A673 (cell line): ENCODE measurements at places on chromosomes 2 and 18.

- DNase-seq: no peak
Observed at GRCh38 chr2:54958717-54959371, 91.4 kb downstream of the RTN4 start.

DNA sequence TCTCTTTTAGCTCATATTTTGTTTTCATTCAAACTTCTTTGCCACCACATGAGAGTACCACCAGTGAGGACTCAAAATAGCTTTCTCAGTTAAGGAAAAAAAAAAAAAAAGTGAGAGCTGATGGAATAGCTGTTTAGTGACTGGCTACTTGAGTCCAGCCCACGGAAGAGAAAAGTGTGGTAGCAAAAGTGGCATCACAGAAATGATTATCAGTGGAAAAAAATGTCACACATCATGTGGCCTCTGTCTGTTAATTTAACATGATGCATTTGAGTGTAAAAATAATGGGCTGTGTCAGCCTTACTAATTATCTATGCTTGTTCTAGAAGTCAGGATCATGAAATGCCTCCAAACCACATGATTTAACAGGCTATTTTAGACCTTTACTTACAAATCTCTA lies 132.5 kb downstream of the UBE2E3 start:
- DNase-seq: no peak

GRCh38 chr2:236417150-236417549 lies 152.5 kb upstream of the ACKR3 start:
- DNase-seq: no peak

DNA sequence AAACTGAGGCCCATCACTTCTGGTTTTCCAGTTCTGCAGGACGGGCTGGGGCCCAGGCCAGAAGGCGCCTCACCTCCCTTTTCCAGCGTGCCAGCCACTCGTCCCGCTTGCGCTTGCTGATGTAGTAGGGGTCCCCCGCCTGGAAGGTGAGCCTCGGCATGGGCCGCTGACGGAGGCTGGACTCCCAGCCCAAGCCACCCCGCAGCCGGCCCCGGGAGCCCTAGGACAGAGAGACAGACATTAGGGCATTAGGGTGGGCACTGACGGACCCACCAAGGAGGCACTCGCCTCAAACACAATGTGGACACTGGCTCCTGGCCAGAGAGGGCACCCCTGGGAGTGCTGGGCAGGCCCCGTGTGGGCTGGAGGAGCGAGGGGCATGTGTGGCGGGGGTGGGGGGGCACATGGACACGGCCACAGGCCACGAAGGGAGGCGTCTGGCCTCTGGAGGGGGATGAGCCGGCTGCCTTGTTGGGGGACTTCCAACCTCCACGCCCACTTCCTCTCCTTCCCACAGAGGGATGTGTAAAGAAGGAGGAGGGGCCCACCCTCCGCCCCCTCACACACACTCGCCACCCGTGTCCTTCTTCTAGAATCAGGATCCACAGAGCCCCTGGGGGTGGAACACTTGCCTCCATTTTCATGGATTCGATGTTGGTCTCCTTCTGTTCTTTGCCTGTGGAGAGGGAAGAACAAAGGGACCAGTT lies 66.7 kb downstream of the DNMT3A start:
- no peak for DNase-seq

GRCh38 chr2:168203762-168204693 lies 43.4 kb downstream of the STK39 start:
- DNase-seq: no peak

GRCh38 chr2:47225061-47225783 lies 70.1 kb upstream of the STPG4 start:
- DNase-seq: no peak

DNA sequence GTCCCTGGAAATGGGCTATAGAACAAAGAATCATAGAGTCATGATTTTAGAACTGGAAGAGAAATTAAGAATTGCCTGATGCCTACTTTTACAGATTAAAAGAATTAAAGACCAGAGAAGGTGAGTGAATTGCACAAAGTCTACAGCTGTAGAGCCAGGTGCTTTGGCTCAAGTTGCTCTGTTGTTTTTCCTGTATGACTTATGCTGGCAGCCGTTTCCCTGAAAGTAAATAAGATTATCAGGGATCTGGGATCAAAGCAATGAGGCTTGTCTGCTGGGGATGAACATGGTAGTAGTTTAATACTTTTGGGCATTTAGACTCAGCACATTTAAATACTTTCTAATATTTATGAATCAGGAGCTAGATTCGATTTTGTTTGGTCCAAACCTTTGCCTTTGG lies 166.9 kb downstream of the PRPF40A start:
- no peak for DNase-seq

- DNase-seq: no peak
Observed at GRCh38 chr2:119590873-119591272, 46.6 kb downstream of the CFAP221 start.

- no peak for DNase-seq
Observed at GRCh38 chr2:129892360-129892759, 87.1 kb upstream of the RAB6C start.

GRCh38 chr18:56799756-56800155 lies 148.6 kb downstream of the WDR7 start:
- DNase-seq: peak; percentile 43

- DNase-seq: peak; percentile 28
Observed at GRCh38 chr2:111148925-111149324, 28.2 kb downstream of the BCL2L11 start.

DNA sequence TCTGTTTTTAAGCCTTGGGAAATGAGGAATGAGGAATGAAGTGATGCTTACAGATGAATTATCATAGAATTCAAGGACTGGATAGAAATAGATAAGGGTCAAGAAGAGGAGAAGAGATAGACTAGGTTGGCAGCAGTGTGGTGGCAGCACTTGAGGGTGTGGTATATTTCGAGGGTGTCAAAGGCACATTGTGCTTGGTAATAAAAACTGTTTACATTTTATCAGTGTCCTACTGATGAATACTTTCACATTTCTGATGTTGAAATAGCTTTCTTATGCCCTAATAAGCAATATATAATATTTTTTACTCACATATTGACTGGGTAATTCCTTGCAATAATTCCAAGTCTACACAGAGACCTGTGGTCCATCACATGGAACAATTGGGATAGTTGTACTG lies 3.4 kb downstream of the TFPI start:
- DNase-seq: no peak

GRCh38 chr18:29418136-29418535 lies 1241.2 kb upstream of the CDH2 start:
- no peak for DNase-seq

GRCh38 chr18:22459491-22459890 lies 41.8 kb upstream of the CTAGE1 start:
- DNase-seq: no peak

DNA sequence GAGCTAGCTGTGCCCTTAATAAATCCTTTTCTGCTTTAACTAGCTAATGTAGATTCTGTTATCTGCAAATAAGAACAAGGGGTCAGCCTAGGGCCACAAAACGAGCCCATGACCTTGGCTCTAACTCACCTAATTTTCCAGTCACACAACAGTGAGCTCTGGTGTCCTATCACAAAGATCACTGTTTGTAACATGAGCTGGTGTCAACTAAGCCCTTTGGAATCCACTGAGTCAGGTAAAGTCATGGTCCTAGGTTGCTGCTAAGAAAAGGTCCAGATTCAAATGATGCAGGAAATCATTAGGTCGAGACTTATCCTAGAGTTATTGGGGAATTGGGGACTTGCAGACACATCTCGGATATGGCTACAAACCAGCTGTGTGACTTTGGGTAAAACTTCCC lies 49.9 kb downstream of the ST8SIA5 start:
- DNase-seq: no peak

- no peak for DNase-seq
Observed at GRCh38 chr2:52405980-52406379, 1361.6 kb upstream of the CHAC2 start.

DNA sequence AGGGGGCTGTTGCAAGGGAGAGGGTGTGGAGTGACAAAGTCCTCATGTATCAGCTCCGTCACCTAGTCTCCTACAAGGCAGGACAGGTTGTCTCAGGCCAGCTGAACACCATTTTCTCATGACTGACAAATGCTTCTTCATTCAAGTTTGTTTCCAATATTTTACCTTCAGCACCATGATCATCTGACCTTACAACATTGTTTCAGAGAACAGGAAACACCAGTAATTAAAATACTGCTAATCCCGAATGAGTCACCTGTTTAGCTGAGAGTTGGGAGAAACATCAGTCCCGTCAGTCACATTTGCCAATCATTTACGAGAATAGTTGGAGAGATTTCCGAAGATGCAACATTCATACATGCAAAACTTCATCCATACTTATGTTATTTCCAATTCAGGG lies 25.7 kb upstream of the SP5 start:
- DNase-seq: no peak

DNA sequence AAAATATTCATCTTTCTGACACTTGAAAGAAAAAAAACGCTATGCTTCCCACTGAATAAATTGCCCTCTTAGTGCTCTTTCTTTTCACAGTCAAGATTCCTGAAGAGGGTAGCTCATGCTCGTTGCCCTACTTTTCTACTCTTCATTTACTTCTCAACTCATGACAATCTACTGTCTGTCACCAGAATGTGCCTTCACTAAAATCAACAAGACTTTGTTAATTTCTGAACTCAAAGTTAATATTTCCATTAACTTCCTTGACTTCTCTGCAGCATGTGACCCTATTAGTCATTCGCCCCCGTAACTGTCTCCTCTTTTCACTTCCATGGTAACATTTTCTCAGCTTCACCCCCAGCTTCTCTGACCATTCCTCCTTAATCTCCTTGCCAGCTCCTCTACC lies 98.9 kb upstream of the MAPRE2 start:
- DNase-seq: no peak

DNA sequence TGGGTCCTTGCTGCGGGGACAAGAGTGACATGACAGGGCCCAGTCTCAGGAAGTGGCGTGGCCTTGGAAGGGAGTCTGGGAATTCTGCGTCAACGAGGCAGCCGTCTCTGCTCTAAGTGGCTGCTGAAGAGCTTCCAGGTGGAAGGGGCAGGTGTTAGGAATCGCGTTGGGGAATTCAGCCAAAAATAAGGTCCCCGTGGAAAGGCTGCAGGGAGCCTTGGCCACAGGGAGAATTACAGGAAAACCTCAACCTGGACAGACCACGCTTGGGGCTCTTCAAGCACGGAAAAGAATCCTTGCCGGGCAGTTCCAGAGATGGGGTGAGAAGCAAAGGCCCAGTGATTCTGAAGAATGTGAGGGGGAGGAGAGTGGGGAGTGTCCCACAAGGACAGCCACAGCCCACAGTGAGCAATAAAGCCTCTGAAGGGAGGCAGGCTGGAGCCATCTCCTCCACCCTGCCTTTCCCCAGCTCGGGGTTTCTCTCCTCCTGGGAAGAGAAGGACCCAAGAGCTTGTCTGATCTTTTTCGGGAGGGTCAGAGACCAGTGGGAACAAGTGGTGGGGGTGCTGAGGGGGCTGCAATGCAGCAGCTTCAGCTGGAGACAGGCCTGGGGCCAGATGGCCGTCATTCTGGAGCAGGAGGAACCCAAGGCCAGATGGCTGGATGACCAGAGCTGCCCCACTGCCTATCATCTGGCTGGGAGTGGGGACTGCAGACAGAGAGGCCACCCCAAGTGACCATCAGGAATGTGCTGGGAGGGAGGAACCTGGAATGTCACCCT lies 106.4 kb upstream of the SMAD2 start:
- DNase-seq: no peak

DNA sequence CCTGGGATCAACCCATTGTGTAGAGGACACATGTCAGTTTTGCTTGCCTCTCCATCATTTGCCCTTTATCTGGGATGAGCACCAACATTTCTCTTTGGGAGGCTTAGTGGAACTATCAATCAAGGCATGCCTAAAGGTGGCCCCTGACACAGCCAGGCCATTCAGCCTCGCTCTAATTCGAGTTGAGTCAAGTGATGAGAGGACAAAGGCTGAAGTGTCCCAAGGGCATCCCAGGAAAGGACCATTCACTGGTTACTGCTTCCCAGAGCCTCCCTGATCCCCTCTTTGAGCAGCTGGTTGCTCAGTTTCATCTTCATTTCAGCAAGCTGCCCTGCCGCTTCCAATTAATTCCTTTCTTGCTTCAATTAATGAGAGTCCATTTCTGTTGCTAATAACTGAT lies 63.5 kb downstream of the DNER start:
- DNase-seq: no peak

DNA sequence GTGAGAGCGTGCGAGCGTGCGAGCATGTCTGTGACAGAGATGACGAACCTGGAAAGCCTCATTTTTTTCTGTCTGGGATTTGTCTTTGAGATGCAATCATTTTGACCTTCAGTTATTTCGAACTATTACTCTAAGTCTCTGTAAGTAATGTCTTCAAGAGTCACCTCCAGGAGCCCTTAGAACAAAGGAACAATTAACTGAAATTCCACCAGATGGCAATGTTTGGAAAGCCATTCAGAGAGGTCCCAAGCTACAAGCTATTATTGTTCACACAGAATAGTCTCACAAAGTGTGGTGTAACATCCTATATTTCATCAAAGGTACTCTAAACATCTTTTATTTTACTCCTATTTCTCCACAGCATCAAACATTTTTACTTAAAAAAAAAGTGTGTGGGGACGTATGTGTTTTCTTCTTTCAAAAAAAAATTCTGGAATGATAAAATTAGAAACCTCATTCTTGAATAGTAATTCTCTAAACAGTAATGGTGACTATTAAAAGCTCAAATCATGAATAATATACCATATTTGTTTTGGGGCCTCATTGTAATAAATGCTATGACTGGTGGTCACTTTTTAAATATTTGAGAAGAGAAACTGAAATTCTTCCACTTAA lies 35.1 kb upstream of the MAPRE2 start:
- DNase-seq: peak; percentile 64

DNA sequence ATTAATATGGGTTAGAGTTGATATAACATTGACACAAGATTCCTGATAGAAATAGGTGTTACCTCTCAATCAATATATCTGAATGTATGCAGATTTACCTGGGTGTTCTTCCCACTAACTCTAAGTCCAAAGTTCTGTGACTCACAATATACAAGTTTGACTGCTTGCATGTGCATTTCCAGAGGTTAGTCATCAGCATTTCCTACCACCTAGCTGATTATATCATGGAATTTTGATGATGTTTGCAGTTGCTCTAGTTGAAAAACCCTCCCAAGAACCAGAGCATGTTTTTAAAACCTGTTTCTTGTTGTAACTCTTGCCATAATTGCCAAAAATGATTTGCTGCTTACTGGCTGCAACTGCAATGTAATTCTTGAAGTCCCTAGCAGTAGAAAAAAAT lies 15.0 kb upstream of the DSG1 start:
- no peak for DNase-seq

DNA sequence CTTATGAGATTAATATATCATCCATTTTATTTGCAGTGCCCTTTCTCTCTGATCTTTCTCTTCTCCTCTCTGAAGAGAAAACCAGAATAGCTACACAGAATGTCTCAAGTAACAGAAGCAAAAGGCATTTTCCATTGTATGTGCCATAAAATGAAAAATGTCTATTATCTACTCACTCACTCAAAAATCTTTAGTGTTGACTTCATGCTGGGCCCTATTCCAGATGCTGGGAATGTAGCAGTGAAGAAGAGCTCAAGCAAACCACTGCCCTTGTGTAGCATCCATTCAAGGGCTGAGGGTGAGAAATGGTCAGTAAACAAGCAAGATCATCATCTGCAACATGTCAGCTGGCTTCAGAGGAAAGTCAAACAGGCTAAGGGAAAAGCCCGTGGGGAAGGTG lies 427.7 kb downstream of the METTL4 start:
- DNase-seq: no peak

- no peak for DNase-seq
Observed at GRCh38 chr2:20506201-20506685, 59.4 kb downstream of the RHOB start.

- DNase-seq: no peak
Observed at GRCh38 chr2:16362611-16363010, 303.0 kb downstream of the CYRIA start.

- peak; percentile 55 for DNase-seq
Observed at GRCh38 chr2:205776139-205776538, 93.8 kb downstream of the NRP2 start.
